NCI-H226 (cell line): ENCODE measurements at places on chromosomes 6 and 20.

- peak; percentile 32 for DNase-seq
These were observed 1.8 kb upstream of the SAMD5 start for GRCh38 chr6:147506704-147507114.

DNA sequence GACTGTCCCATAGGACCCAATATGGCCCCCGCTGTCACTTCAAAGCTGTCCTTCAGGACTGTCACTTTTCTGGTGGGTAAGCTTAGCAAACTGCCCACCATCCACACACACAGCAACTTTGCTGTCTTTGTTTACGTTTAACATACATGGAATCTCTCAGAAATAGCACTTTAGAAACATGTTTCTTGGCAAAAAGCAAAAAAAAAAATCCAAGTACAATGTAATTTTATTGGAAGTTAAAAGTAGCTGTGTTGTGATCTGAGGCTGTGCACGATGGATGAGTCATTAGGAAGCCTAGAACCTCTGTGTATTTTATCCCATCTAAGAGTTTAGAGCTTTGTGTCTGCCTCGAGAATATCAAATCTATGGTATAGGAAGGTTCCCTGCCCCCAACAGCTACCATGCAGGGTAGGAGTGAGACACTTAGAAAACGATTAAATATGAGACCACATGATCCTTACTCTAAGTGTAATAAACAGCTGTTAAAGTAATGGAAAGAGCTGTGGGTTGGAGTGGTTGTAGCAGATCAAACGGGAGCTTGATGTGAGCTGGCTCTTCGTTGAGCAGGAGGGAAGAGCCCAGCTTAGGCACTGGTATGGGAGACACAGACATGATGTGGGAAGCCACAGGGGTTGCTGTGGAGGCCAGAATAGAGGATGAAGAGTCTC lies 119.5 kb downstream of the PLEKHG1 start:
- DNase-seq, result no peak

DNA sequence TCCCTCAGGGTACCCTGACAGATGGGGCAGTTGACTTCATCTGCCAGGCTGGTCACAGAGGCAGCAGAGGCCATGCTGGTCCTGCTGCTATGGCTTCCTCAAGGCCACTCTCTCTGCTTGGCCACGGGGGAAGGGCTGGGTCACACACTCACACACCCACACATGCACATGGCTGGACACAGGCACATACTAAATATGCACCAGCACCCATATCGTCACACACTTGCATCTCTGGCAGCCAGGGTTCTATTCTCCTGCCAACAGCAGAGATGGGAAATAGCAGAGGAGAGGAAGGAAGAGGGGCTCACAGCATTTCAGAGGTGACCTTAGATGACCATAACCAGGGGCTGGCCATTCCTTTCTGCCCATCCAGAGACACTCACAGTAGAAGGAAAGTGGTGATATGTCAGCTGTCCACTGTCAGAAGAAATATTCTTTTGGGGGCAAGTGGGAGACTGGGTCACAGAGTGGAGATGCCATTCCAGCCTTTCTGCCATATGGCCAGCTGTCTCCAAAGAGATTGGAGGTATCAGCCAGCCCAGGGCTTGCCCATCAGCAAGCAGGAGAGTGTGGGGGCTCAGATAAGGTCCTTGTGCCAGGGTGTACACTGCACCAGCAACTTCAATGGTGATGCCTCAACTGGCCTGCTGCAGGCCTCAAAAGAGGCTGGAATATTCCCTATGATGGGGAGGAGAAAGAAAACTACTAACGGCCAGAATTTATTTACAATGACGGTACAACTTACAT lies at the start of gene TRIM10:
TSS of gene TRIM10 (minus strand) at position 427 of the 747 bp plus-strand sequence. CDS start at position 74, 353 bp downstream.
- no peak for DNase-seq

- no peak for DNase-seq
These were observed 18.9 kb downstream of the RFX6 start for GRCh38 chr6:116895935-116896334.

DNA sequence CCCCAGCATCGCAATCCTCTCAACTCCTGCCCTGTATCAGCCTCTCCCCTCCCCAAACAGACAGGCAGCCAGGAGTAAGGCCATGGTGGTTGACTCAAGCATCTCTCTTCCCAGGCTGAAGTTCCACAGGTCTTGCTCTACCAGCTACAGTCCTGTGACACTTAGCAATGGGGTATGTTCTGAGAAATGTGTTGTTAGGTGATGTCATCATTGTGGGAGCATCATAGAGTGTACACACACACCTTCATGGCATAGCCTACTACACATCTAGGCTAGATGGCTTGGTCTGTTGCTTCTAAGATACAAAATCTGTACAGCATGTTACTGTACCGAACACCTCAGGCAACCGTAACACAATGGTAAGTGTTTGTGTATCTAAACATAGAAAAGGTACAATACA lies 29.5 kb upstream of the BCAS1 start:
- no peak for DNase-seq

DNA sequence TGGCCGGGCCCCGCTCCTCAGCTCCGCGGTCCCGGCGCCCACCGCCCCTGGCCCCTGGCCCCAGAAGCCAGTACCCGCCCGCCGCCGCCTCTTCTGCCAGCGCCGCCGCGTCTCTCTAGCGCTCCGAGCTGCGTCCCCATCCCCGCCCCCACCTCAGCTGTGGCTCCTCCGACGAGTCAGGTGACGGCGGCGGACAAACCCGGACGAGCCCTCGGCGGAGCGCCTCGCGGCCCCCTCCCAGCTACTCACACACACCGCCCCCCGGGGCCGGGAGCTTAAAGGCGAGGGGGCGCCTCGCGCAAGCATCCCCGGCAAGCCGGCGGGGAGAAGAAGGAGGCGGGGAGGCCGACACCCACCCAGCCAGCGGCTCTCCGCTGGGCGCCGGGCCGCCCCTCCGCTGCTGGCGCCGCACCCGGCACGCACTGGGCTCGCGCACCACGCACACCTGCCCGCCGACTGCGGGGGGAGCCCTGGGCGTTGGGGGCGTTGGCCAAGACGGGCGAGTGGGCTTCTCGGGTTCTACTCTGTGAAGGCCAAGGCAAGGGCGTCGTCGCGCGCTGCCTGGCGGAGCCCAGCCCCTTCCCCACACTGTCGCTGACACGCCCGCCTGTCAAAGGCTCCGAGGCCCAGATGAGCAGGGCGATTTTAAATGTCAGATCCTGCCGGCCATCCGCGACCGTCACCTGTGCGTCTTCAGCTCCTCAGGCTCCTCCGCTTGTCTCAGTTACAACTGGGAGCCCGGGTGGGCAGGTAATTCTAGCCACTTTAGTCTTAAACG lies at the start of gene SNAP91:
TSS of gene SNAP91 (minus strand) at position 132 of the 778 bp plus-strand sequence. CDS start 1,174 bp downstream, outside the sequence.
- no peak for DNase-seq

DNA sequence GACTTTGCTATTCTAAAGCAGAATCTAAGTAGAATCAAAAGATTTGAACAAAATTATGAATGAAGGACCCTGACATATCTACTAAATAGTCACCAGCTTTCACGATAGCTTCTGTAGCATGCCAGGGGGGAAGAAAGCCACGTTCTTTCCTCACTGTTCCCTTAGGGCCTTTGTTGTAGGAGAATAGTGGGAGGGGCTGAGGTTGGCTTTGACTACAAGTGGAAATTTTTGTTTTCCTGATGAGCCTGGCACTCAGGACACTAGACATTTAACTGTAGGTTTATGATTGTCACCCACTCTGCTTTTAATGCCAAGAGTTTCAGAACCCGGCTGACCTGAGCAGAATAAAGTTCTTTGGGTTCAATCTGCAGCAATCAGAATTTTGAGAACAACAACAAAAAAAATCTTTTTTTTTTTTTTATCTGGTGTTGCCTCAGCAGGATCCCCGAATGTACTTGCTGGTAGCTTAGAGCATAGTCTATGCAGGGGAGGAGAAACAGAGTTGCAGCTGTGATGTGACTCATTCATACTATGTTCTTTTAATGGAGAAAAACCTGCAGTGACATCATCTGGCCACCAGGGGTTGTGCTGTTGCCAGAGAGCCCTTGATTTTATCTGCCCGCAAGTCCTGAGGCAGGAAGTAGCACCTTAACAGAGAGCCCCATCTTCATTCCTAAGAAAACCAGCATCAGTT lies 38.5 kb downstream of the TPD52L1 start:
- DNase-seq, result peak; percentile 74

DNA sequence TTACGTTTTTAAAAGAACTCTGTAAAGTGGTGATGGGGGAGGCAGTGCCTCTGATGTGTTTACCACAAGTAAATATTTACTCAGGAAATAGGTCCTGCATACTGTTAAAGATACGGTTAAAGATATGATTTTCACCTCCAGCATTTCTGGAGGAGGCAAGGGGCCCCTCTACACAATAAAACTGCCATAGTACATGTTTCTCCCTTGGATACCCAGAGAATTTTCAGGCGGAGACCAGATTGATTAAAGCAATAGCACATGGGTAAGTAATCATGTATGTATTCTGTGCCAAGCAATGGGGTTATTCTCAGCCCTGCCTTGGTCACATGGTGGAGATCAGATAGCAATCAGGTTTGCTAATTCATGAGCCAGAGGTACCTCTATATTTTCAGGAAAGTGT lies 9.6 kb downstream of the RIPOR2 start:
- no peak for DNase-seq

GRCh38 chr6:111411978-111412566 lies 70.9 kb downstream of the REV3L start:
- DNase-seq, result no peak

DNA sequence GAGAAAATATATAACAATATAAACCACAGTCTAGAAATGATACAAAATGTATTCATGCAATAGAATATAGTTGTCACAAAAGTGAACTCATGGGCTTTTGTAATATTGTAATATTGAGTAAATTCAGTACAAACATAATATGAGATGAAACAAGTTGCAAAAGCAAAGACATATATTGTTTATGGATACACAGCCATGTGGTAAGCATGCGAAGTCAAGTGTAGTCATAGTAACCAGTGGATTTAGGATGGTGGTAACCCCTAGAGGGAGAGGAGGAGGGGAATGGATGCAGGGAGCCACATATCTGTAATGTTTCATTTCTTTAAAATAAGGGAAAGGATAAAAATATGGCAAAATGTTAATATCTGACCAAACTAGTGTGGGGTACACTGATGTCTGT lies 47.3 kb downstream of the ARMC2 start:
- no peak for DNase-seq

- DNase-seq, result no peak
These were observed 30.7 kb downstream of the TUBB2B start for GRCh38 chr6:3196770-3197169.

DNA sequence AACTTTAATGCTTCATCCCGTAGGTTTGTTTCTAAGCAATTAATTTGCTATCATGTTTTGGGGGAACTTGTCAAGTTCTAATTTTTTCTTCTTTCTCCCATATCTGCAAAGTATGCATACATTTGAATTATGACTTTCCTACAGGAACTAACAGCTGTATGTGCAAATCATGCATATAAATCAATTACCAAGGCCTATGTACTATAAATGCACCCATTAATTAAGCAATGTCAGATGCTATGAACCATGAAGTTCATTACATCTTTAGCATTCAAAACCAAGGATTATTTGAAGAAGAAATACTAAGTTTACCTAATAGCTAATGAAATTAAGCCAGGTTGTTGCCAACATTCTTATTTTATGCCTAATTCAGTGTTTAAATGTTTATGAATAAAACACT lies 851.3 kb downstream of the TFAP2A start:
- no peak for DNase-seq

- peak; percentile 65 for DNase-seq
These were observed 13.9 kb upstream of the ATG5 start for GRCh38 chr6:106339334-106340029.

GRCh38 chr6:90940812-90941481 lies 354.1 kb upstream of the MAP3K7 start:
- DNase-seq, result peak; percentile 65

DNA sequence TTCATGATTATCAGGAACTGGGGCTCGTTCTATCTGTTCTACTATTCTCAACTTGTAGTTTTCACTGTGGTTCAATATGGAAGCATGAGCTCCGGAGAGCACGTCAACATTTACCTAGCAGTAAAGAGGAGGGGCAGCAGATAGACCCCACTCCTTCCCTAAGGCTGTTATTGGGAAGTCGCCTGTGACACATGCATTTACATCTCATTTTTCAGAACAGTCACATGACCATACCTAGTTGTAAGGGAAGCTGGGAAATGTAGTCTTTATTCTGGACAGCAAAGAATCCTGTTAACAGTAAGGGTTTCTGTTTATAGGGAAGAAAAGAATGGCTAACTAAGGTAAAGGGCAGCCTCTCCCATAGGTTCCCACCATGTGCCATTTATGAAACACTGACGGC lies 158.3 kb downstream of the ZFP64 start:
- DNase-seq, result no peak

GRCh38 chr6:109740787-109741186 lies 49.7 kb downstream of the FIG4 start:
- DNase-seq, result no peak

DNA sequence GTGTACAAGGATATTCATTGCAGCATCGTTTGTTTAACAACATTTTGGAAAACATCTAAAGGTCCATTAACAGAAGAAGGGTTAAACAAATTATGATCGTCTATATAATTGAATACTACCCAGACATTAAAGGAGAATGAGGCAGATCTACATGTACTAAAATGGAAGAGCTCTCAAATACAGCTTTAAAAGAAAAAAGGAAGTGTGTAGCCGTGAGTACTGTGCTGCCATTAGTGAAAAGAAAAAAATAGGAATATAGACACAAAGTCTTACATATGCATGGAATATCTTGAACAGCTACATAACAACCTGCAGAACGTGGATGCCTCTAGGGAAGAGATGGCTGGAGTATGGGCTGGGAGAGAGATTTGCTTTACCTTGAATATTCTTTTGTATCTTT lies 37.9 kb downstream of the PRDM1 start:
- DNase-seq, result no peak

DNA sequence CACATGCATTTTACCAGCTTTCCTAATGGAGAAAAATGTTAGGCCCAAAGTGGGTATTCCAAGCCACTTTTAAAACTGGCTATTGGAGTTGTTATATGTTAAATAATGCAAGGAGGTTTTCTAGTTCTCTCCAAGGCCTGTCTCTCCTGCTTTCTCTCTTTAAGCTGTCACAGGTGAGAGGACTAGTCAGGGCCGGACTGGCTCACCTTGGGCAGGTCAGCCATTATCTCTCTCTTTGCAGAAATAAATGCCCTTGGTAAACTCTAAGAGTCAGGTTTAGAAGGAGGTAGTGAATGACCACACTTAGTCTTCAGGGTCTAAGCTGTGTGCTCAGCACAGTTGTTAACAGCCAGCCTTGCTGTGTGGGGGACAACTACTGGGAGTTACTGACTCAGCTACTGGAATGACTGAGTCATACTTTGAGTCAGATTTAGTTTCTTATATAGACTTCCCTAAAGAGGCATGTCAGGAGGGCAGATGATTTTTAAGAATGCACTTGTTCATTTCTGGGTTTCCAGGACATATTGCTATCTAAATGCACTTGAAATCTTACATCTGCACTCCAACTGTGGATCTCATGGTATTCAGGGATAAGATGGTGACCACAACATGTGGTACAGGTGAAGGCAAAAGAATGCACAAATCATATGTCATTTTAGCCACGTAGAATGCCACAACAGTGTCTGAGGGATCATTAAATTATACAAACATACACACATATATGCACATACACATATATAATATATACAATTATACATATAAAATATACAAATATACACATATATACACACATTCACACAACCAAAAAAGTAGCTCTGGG lies 719.4 kb downstream of the EPM2A start:
- peak; percentile 90 for DNase-seq

- peak; percentile 40 for DNase-seq
These were observed 28.8 kb downstream of the RWDD2A start for GRCh38 chr6:83221889-83222479.

GRCh38 chr6:126891158-126891557 lies 227.3 kb upstream of the RSPO3 start:
- DNase-seq, result no peak
